ENCODE measurements at places on chromosomes 5 and 9. TPM values are rescaled to one million over a fixed set of nuclear protein-coding genes. Genes with fewer than 3 reads are reported as not detected.

Gene PCDHGB5
- polyA plus RNA-seq, result 1.1 TPM

Gene PCDHA1
- 0.47 TPM for polyA plus RNA-seq

Gene CD72
- polyA plus RNA-seq, result 7.7 TPM

Gene FGF10
- polyA plus RNA-seq, result 3.8 TPM

Gene LCN2
- 46.8 TPM for polyA plus RNA-seq

Gene SLC6A18
- 0.14 TPM for polyA plus RNA-seq

Gene PCDHB2
- polyA plus RNA-seq, result 0.70 TPM

Gene PCDHGA6
- polyA plus RNA-seq, result 1.4 TPM

Gene SLC6A7
- not detected for polyA plus RNA-seq

Gene MAMDC2
- 0.95 TPM for polyA plus RNA-seq

Gene IFNA2
- not detected for polyA plus RNA-seq

Gene F2RL2
- 0.04 TPM for polyA plus RNA-seq

Gene EDIL3
- polyA plus RNA-seq, result 9.7 TPM

Gene GHR
- polyA plus RNA-seq, result 1.2 TPM

Gene MRPS27
- 9.4 TPM for polyA plus RNA-seq

Gene PCDHGB4
- 0.56 TPM for polyA plus RNA-seq

Data from pancreas (tissue), 10 donors.